ENCODE measurements at places on chromosomes 1 and 21.

DNA sequence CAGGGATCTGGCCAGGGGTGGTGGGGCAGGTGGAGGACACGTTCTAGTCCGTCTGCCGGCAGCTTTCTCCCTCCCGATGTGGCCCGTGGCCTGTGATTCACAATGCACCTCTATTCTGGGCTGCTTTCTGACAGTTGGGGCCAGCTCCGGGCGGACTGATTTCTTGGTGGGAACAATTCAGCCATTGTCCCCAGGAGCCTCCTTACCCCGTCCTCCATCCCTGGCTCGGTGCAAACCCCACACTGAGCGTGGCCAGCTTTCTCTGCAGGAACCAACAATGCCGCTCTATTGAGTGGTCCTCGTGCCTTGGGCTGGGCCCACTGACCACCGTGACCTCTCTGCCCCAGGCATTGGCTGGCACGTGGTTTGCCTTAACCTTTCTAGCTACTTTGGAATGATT lies 29.7 kb downstream of the PADI2 start:
- no peak for DNase-seq

- DNase-seq = no peak
These were observed 43.4 kb upstream of the COL6A2 start for GRCh38 chr21:46054451-46054881.

GRCh38 chr1:241470908-241471590 lies 48.5 kb downstream of the FH start:
- no peak for DNase-seq

GRCh38 chr1:214021321-214021720 lies 33.5 kb downstream of the PROX1 start:
- no peak for DNase-seq

- DNase-seq = no peak
These were observed 55.9 kb downstream of the CNST start for GRCh38 chr1:246622035-246622652.

- DNase-seq = no peak
These were observed 38.0 kb upstream of the COL24A1 start for GRCh38 chr1:86194491-86195034.

DNA sequence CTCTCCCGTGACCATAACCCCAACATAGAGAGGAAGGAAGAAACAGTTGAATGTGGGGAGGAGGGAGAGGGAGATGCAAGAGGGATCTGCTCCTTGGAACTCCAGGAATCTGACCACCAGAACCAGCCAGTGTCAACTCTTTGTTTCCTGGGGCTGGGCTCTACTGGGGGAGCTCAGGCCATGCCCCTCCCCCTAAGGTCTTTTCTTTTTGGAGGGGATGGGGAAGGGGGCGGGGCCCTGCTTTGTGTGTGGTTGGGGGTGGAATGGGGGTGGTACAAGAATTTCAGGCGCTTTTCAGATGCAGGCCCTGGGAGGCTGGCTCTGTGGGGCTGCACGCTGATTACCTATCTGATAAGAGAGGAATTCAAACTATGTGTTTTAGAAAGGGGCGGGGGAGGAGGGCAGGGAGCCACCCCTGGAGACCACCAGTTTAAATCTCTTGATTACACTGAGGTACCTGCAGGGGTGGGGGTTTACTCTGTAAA lies 8.3 kb downstream of the LIN28A start:
- DNase-seq = no peak

DNA sequence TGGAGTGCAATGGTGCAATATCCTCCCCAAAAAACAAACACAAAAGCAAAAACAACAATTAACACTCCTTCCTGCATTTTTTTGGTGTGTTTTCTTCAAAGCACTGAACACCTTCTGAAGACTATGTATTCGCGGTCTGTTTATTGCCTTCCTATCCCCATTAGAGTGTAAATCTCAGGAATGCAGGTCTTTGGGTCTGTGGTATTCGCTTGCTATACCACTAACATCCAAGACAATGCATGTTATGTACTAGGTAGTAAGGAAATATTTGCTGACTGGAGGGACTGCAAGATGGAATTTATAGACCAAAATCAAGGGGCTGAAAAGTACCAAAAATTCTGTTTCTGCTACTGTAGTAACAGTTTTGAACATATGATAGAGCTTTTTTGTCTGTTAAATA lies 299.4 kb downstream of the RYR2 start:
- DNase-seq = no peak

GRCh38 chr1:10495952-10496351 lies 21.2 kb downstream of the PEX14 start:
- DNase-seq = no peak

DNA sequence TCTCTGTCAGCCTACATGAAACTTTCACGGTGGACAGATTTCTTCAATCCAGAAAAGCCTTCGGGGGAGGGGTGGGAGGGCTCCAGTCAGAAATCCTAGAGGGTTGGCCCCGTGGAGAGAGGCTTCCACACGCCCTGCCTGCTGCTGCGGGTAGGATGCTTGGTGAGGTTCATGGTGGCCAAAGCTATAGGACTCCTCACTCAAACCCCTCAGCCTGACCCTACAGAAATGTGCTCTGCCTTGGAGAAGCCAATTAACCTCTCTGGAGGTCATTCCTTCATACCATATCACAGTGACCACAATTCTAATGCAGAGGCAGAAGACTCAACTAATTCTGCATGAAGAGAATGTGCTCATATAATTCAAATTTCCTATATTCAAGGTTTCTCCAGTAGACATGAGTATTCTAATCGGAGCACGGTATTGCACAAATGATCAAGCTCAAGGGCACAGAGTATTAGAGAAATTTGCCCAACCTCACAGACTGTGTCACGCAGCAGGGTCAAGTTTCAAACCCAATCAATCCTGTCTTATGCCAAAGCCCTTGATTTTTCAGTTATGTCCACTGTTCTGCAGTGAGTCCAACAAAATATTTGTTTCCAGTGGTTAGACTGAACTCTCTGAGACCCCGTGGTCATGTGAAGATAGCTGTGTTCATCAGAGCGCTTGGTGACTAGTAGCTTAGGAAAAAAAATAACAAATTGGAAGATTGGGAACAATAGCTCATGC lies 104.8 kb downstream of the TOMM20 start:
- no peak for DNase-seq

GRCh38 chr1:193143285-193143684 lies 21.5 kb downstream of the CDC73 start:
- DNase-seq = no peak

DNA sequence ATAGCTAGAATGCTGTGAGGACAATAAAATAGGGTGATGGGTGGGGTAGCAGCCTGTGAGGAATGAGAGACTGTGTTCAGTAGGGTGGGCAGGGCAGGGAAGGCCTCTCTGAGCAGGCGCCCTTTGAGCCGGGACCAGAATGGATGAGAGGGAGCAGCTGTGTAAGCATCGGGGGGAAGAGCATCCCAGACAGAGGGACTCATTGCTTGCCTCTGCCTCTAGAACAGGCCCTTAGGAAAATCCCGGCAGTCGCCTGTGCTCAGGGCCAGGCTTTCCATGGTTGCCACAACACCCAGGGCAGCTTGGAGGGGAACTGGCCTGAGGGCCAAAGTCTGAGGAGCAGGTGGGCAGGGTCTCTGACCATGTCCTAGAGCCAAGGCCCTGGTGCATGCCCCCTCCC lies 774 bp downstream of the SLC2A7 start:
- no peak for DNase-seq

GRCh38 chr1:109761227-109762038 lies 2.3 kb downstream of the EPS8L3 start:
- no peak for DNase-seq

- DNase-seq = no peak
These were observed 48.9 kb downstream of the SLC66A1 start for GRCh38 chr1:19360843-19361610.

DNA sequence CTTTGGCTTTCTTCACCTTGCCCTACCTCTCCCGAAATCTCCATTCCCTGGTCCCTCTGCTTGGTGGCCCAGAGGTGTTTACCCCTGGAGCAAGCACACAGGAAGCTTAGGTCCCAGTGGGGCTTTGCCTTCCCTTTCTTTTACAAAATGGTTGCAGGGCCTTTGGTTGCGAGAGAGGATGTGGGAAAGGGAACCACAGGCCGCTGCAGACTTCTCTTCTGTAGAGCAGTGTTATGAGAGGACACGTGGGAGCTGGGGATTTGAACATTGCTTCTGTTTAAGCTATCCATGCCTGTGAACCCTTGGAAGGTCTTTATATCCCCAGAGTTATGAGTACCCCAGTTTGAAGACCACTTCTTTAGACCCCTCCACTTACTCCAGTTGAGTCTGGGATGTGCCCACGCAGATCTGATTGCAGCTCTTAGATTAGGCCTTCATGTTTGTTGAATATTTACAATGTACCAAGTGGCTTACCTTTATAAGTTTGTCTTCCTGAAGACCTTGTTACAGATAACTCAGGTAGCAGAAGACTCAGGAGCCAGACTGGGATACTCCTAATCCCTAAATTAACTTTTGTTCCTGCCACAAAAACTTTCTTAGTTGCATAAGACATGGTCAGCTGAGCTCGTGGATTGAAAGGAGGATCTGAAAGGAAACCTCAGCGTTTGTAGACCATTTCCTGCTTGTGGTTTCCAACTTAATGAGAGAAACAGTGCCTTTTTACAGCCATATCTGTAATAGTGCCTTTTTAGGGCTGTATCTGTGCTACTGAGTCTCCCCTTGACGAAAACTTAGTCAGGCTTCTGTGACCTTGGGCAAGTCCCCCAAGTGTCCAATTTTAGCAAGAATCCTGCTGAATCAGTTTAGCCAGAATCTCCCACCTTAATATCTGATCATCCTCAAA lies 21.9 kb upstream of the IVNS1ABP start:
- DNase-seq = no peak

- no peak for DNase-seq
These were observed 21.7 kb downstream of the ARHGEF10L start for GRCh38 chr1:17561247-17561548.

DNA sequence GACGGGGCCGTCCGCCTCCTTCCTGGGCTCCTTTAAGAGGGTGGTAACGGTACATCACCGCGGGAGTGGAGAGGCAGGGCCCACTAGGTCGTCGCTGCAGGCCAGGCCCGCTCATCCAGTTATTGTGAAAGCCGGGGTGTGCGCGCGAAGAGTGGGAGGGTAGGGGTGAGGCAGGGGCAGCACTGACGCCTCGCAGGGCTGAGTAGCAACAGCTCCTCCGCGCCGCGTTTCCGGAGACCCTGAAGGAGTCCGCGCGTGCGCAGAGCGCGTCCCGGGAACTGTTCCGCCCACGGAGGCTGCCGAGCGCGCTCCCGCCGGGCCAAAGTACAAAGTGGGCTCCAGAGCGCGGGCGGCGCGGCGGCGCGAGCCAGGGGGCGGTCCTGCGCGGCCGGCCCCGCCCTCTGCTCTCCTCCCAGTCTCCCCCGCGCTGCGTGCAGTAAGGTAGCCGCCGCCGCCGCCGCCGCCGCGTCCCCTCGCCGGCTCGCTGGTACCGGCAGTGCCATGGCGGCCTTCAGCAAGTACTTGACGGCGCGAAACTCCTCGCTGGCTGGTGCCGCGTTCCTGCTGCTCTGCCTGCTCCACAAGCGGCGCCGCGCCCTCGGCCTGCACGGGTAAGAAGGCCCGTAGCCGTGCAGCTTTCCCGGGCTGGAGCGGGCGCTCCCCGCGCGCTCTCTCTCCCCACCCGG lies at the start of gene ABCD3:
ABCD3 (plus strand) TSS at position 412 of the 686 bp plus-strand sequence; CDS start at position 502, 90 bp downstream.
- peak; percentile 97 for DNase-seq

GRCh38 chr1:25716320-25716719 lies 83.7 kb upstream of the SELENON start:
- no peak for DNase-seq

DNA sequence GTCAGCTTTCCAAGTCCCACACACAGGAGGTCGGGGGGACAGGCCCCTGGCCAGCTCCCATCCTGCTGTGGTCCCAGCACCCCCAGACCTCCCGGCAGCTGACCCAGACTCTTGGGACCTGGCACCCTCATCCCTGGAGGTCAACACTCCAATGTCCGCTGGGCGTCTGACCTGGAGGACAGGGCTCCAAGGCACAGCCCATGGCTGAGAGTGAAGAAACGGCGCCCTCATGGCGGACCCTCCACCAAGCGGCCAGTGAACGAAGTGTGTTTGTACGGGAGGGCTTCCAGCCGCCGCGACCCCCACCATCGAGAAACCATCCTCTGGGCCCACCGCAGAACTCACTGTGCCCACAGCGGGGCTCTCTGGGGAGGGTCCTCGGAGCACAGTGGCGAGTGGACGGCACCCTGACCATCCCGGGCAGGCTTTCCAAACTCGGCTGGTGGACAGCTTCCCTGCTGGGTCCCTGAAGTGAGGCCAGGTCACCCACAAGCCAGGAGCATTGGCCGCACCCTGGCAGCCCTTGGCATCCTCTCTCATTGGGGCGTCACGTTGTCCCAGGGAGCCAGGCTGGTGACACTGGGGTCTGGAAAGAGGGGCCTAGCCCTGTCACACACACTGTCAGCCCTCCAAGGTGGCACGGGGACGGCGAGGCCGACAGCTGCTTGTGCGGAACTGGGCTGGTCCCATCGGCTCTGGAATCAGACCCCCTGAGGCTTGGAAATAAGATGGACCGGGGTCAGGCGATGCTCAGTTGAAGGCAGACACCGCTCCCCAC lies 47.8 kb upstream of the COL6A2 start:
- DNase-seq = no peak

DNA sequence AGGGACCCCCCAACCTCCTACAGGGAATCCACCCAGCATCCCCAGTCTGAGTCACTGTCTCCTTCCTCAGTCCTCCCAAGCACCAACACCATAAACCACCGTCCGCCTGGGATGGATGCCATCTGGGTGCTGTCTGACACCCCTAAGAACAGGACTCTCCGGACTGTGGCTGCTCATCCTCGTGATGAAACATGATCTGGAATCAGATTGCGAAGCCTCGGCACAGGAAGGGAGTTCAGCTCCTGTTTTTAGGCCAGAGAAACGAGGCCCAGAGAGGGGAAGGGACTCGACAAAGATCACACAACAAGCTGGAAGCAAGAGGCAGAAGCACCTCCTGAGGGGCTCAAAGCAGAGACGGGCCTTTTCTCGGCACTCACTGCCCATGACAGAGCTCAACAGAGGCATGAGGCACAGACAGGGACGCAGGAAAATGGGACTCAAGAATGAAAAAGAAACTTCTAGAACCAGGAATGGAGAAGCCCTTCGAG lies 8.4 kb downstream of the KCNN3 start:
- DNase-seq = no peak

DNA sequence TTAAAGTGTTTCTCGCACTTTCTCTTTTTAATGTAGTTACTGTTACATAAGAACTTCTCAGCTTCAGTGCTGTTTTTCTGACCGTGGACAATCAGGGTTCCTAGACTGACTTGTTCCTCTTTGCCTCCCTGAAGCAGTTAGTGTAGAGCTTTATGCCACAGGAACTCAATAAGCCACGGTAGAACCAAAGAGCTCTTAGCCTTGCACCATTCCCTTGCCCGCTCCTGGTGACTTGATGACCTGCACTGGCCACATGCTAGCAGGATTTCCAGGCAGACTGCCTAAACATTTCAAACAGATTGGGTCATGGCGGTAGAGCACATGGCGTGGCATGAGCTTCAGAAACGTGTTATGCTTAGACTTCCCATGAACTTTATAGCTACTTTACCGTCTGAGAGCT lies 18.8 kb upstream of the FASLG start:
- DNase-seq = no peak

- DNase-seq = no peak
These were observed 173.9 kb downstream of the LTN1 start for GRCh38 chr21:28818663-28819278.

Data from RKO (cell line).